ENCODE measurements at places on chromosomes 5 and 9.

- DNase-seq: peak; percentile 70
Observed at GRCh38 chr9:126293522-126293889, 33.1 kb upstream of the MVB12B start.

DNA sequence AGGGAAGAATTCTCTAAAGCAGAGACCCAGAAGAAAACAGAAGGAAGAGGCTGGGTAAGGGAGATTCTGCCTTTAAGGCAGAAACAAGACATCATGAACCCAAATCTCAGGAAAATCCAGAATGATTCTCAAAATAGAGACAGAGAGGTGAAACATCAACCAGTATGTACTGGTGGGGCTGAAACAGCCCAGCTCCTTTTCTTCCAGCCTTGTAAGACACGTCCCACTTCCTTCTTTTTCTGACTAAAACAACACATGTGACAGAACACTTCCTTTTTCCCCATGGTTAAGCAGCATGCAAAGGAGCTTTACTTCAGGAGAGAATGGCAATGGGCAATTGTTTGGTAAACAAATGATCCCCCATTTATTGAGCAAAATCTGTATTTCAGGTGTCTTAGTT, 230.8 kb upstream of the NR4A3 start:
- DNase-seq: no peak

- no peak for DNase-seq
Observed at GRCh38 chr5:172630986-172631385, 10.1 kb upstream of the NEURL1B start.

DNA sequence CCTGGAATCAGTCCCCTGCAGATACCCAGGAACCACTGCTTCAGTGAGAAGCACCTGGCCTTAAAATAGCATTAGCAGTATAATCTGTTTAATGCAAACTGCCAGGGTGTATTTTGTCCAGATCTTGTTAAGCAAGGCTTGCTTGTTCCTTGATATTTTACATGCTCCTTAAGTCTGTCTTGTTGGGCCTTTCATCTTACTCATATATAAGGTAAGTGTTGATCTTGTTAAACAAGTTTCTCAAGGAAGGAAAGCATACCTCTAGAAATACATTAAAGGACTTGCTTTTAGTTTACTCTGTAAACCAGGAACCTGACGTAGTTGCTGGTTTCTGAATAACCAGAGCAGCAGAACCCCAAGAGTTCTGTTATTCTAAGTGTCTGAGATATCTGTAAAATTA, 13.7 kb downstream of the HSPA4 start:
- DNase-seq: no peak

DNA sequence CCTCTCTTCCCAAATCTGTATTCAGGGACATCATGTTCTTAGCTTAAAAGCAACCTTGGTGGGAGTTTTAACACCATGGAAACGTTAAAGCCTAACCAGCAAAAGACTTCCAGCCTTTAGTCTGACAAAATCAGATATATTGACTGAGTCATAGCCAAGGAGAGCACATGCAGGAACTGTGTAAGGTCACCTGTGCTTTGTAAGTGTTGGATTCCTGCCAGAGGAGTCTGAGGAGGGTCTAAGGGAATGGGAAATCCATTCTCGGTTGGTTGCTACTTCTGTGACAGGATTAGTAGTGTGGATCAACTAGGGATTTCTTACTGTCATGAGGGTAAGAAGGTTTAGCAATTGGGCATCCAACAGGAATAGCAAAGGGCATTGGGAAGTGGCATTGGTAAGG, 142.0 kb upstream of the CHD1 start:
- no peak for DNase-seq

DNA sequence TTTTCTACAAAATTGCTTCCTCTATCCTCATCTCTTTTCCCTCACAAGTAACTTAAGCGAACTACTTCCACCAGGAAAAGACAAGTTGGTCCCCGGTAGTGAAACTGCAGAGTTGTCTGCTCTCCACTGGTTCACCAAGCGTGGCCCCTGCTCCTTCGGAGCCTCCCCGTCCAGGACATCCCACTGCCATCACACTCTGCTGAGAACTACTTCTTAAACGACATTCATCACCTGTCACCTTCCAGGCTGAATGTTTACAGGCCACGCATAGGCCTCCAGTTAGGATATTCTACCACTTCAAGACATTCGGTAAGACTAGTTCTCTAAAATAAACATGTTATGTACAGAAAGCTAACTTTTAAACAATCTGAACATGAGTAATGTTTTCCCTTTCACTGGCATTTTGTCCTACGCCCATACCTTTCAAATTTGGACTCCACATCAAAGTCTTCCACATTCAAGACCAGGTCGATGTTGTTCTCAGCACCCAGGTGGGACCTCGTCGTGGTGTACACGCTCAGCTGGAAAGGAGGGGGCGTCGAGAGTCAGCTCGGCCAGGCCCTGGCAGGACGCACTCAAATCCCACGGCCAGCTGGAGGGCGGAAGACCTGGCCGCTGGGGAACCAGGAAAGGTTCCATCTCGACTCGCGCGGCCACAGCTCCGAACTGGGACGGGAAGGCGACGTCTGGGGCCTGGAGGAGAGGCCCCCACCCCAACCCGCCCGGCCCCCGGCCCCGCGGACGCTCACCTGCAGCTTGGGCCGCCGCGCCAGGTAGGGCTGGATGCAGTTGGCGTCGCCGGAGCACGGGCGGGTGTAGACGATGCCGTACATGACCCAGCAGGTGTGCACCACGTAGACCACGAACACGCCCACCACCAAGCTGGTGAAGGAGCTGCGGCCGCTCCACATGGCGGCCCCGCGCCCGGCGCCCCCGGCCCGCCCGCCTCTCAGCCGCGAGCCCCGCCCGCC, 683 bp downstream of the CLPTM1L start:
- peak; percentile 30 for DNase-seq

- DNase-seq: no peak
Observed at GRCh38 chr9:113943112-113944009, 67.3 kb downstream of the ZNF618 start.

DNA sequence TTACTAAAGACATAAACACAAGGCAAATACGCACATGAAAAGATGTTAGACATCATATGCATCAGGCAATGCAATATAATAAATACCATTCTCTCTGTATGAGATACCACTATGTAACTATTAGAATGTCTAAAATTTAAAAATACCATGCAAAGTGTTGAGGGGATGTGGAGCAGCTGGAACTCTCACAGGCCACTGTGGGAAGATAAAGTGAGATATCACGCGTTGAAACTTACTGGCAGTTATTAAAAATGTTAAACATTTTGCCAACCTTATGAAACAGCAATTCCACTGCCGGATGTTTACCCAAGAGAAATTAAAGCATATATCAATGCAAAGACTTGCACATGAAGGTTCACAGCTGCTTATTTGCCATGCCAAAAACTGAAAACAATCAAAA, 556.7 kb downstream of the LRRC70 start:
- no peak for DNase-seq

DNA sequence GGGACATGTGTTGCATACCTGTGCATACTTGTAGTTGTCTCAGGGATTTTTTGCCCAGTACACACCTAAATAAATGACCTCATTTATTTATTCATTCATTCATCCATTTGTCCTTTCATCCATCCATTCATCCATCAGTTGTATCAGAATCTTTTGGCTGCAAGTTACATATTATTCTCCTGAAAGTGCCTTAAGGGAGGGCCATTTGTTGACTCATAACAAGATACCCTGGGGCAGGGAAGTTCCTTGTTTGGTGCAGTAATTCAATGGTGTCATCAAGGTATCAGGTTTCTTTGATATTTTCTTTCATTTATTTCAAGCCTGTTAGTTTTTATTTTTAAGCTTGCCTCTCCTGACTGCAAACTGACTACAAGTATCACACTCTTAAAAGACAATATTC, 597.9 kb upstream of the TLE4 start:
- no peak for DNase-seq

- no peak for DNase-seq
Observed at GRCh38 chr9:99387431-99387830, 165.3 kb downstream of the SEC61B start.

GRCh38 chr5:10470669-10471068, 29.0 kb downstream of the ROPN1L start:
- DNase-seq: no peak

DNA sequence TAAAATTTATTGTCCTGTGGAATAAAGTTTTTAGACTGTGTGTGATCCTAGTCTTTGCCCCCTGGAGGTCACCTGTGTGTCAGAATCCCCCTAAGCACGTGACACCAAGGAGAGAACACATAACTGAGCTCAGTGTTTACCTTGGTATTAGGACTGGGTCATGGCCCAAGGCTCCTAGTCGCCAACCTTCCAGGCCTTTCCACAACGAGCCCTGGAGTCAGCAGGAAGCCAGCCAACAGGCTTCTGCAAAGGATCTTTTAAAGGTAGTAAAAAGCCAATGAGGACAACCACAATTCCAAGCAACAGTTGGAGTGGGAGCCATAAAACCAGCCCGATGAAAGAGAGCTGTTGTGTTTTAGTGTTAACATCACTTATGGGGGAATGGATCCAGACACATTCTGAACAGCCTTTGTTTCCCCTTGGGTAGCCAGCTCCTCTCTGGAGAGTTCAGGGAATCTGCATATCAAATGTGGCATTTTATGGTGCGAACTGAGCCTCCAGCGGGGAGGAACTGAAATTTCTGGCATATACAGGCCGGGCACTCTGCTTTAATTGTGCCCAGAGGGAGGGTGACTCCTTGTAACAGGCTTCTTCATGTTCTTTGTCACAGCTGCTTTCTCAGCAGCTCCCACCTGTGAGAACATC, 239.9 kb downstream of the FSTL4 start:
- no peak for DNase-seq

GRCh38 chr9:95040106-95040505, 277.4 kb downstream of the FANCC start:
- DNase-seq: no peak

DNA sequence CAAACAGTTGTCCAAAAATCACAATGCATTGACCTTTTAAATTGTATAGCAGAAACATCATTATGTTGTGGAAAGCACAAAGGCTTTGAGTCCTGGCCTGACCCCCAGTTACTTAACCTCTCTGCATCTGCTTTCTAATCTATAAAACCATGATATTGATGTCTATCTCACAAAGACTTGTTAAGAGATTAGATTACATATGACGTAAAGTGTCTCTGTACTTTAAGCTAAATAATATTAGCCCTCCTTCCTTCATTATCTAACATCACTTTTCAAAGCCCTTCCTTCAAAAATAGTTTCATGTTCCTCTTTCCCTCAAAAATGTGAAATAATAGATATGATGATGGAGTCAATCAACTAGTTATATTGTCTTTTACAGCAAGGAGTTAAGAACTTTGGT, 3.4 kb downstream of the ADAMTS6 start:
- no peak for DNase-seq

DNA sequence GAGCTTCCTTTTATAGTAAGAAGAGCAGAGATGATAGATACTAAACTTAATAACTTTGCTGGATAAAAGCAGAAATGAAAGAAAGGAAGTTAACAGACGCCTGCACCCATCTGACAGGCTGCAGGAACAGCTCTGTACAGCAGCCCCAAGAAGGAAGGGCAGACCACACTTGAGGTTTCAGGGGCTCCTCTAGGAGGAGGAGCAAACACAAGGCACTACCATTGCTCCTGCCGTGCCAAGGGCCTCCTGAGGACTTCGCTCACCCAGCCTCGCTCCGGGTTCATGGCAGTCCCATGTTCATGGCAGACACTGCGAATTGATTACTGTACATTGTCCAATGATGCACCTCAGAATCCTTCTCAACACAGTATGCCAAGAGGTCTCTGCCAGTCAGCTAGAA, 85.1 kb downstream of the AMBP start:
- no peak for DNase-seq

DNA sequence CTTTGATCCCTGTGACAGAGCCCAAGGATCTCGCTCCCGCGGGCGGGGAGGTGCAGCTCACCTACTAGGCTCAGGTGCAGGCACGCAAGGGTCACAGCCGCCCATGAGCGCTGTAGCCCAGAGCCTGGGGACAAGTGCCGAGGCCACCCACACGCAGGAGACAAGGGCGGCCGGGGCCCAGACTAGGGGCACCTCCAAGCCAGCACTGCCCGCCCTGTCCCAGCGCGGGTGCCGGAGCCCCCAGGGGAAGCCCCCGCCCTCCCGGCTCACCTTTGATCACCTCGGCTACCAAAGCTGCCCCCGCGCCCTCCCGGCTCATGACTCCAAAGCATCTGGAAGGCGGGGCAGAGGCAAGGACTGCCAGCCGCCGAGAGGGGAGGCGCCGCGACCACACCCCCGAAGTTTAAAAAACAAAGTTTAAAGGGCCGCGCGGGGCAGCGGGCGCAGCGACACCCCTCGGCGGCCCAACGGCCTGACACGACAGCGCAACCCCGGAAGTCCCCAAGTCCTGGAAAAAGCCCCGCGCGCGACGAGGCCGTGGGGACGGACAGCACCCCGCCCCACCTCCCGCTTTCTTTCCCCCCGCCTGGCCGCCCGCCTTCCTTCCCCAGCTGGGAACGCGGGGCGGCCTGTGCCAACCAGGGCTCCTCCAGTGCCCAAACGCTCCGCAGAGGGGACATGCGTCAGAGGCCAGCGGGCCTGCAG, 53.0 kb downstream of the CDC14B start:
- DNase-seq: peak; percentile 77

DNA sequence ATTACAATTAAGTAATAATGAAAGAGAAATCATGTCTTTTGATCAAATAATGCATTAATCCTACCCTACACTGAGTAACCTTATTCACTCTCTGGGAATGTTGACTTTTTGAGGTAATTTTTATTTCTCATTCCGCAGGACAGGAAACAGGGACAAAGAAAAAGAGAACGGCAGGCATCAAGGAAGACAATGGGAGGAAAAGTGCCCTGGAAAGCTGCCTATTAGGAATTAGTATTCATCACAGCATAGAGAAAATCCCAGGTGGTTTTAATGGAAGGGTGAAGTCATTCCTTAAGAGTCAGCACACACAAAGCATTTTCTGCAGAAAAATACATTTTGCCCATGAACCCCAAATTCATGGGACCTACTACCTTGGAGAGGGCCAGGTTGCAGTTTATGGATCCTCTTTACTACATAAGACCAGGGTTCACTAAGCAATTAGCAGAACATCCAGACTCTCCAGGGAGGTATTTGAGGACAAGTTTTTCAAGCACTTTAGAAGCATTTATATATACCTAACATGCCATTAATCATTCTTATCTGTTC, 9.4 kb downstream of the FSTL4 start:
- no peak for DNase-seq

GRCh38 chr5:141793403-141793802, 84.8 kb downstream of the PCDH1 start:
- no peak for DNase-seq

DNA sequence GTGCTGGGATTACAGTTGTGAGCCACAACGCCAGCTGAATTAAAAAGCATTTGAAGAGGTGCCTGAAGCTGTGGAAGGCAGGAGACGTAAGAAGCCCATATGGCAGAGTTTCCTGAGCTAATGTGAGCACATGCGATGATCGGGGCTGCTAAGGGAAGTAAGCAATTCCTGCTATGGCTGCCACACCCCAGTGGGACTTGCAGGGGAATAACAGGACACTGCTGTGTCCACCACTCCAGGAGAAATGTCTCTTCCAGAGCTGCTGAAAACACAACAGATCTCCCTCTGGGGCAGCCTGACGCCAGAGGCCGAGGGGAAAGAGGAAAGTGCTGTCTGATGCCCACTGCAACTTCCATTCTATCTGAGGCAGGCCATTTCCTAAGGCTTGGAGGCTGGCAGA, 46.2 kb upstream of the ANKRD55 start:
- no peak for DNase-seq
